ENCODE measurements at places on chromosomes 1 and 21.

DNA sequence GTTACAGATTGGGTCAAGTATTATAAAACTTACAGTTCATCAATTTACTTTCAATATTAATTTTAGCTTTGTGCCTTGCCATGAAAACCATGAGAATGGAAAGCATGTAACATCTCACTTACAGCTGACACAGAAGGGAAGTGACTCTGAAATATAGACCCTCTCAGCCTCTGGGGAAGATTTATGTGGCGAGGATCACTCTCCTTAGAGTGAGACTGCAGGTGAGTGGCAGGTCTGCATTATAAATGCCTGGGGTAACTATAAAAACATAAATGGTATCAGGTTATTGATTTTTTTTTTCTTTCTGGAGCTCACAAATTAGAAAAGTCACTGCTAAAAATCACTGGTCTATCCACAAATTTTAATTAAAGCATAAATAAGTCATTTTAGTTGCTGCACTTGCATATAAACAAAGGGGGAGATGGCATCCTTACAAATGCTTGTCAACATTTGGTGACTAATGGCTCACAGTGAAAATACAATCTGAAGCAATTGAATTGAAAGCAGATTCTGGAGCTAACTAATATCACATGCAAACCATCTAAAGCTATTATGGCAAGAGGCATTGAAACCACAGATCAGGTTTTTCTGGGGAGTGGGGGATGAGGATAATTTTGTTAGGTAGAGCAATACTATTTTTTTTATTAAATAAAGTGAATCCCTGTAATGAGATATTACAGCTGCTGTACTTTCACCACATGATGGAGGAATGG lies 200.9 kb downstream of the TM2D1 start:
- DNase-seq, result no peak

- DNase-seq, result no peak
Observed at GRCh38 chr1:50822035-50822776, 137.9 kb downstream of the FAF1 start.

DNA sequence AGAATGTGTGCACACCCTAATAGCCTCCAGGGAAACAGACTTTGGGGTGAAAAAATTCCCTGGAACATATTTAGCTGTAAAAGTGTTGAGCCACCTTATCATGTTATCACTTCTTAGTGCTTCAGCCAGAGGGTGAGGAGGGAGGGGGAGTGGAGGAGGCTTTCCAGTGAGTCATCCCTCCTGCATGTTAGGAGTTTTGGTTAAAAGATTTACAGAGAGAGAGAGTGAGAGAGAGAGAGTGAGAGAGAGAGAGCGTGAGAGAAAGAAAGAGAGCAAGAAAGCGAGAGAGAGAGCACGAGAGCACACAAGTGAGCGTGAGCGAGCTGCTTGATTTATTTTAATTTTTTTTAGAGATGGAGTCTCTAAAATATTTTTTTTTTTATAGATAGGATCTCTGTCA lies 13.5 kb upstream of the CACNA1E start:
- no peak for DNase-seq

DNA sequence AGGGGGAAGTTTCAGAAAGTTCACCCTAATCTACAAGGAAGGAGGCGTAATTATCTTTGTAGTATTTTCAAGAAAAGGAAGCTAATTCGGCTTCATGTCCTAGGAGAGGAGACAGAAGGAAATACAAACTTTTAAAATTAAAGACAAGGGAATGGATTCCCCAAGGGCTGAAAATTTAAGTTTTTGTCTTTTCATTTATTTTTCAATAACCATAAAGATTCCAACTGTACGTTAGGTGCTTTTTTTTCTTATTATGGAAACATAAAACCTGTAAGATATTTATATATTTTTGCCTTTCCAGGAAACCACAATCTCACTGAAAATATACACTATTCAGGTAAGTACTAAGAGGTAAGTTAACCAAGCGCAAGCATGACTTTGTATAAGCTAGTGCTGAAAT lies at the start of gene OR2M3:
OR2M3 (plus strand) TSS at position 301 of the 400 bp plus-strand sequence. CDS start 5,803 bp downstream, outside the sequence.
- DNase-seq, result no peak

DNA sequence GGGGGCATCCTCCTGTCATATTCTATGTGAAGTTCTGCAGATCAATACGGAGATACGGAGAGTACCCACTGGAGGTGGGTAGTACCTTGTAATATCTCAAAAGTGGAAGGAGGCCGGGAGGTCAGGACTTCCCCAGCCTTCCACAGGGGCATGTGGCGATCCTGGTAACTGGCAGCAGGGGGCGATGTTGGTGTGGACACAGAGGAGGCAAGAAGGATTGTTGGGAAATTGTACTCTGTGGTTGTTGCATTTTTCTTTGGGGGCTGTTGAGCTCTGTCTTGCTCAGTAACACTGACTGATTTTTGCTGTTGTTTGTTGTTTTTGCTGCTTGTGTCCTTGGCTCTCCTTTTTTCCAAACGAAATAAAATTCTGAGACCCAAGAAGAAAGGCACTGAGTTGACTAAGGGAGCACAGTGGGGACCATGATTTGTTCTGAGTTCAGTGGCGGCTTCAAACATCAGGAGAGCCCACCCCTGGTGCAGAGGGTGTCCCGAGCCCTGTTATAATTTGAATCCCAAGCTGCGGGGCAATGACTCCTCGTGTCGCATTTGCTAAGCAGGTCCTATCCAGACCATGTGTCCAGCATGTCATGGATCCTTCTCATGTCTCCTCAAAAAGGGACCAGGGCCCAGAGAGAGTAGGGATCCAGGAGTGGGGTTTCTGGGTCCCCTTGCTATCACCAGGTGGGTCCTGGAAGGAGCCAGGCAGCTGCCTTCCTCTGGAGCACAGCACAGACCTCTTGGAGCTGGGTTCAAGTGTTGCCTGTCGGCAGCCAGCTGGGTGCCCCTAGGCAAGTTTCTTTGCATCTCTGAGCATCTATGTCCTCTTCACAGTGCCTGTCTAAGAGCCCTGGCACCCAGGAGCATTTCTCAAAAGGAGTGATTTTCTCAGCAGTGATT lies 22.8 kb downstream of the LHX4 start:
- no peak for DNase-seq

GRCh38 chr1:226519716-226520598 lies 28.6 kb upstream of the STUM start:
- DNase-seq, result no peak

- no peak for DNase-seq
Observed at GRCh38 chr1:188188317-188188716, 1359.6 kb downstream of the PLA2G4A start.

Data from nucleus accumbens (tissue), 56 donors.